ENCODE measurements at places on chromosomes 13 and 19.

DNA sequence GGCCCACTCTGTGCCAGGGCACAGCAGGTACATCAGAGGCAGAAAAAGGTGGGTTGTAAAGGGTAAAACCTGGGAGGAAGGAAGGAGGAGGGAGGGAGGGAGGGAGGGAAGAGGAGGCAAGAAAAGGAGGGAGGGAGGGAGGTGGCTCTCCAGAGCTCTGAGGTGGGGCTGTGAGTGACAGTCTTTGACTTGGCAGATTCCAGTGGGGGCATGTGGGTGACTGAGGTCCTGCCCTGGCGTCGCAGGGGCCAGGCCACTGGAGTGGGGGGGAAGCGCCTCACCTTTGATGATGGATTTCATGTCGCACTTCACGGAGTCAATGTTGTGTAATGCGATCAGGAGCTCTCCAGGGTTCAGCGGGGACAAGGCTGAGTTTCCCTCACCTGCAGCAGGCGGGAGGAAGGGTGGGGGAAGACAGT, 6.0 kb upstream of the RSPH6A start:
- no peak for DNase-seq

GRCh38 chr13:104625201-104625600, 1559.0 kb upstream of the SLC10A2 start:
- no peak for DNase-seq

- DNase-seq, result no peak
These were observed 8.2 kb upstream of the UBL3 start for GRCh38 chr13:29858667-29859066.

DNA sequence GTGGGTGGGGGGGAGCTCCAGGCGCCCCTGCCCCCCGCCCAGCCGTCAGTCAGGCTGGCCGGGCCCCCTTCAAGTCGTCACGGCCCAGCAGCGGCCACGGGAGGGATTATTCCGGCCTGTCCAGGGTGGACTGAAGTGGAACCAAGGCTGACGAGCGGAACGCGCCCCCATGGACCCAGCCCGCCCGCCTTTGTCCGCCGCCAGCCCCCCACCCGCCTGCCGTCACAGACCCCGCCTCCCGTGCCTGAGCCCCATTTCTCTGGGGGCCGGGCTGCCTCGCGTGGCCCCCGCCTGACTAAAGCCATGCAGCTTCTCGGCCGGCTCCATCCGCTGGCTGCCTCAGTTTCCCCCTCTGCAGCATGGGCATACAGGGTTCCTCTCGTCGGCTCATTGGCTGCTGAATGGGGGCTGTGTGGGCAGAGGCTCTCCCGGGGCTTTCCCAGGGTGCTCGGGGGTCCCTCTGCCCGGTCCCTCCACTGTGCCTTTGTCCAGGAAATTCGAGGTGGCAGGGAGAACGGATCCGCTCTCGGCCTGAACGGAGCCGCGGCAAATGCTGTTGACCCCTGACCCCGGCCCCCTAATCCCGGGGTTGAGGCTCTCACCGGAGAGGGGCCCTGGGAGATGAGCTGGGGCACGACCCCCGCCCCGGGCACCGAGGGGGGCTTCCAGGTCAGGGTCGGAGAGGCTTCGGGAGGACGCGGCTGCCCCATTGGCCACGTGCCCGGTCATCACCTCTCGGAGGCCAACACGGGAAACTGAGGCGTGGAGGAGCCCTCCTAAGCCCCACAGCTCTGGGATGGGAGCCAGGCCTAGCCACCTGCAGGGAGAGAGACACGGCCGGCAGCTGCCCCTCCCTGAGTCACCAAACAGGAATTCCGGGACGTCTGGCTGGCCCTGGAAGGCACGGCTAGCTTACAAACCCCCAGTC, 27.4 kb downstream of the EFNA2 start:
- no peak for DNase-seq

DNA sequence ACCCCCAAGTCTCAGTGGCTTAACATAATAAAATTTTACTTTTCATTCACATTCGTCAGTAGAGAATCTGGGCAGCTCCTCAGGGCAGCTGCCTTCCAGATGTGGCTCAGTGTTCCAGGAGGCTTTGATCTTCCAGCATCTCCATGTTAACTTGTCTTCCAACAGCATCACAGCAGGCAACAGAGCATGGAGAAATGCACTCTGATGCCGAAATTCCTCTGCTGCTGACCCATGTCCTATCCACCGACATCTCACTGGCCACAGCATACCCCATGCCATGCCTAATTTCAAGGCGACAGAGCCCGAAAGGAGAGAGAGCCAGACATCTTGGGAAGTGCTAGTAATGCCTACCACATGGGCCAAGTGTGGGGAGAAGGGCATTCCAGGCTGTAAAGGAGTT, 64.9 kb upstream of the MEDAG start:
- DNase-seq, result no peak

DNA sequence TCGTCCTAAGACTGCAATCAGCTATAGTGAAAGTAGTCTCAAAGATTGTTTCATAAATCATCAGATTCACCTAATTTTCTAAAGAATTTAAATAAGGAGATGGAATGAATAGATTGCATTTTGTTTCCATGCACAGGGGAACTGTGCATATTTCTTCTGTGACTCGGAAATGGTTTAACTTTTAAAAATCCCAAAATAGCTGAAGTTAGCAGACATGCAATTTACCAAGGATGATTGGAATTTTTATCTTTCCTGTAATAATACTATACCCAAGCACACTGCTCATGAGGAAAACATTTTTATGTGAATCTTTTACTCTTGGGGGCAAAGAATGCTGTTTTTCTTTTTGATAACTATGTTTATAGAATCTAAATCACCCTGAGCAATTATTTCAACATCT, 15.0 kb upstream of the LMO7 start:
- no peak for DNase-seq

- DNase-seq, result no peak
These were observed at the start of gene CPAMD8 for GRCh38 chr19:17026706-17027534. Gene CPAMD8, minus strand, starts transcription at chr19:17026810. Its CDS starts 168 bp downstream, at chr19:17026642.

- no peak for DNase-seq
These were observed 48.8 kb upstream of the NPAS1 start for GRCh38 chr19:46970815-46971214.

- DNase-seq, result no peak
These were observed 44.2 kb upstream of the RNF113B start for GRCh38 chr13:98221234-98221633.

GRCh38 chr19:42067315-42067888, 2.6 kb downstream of the GRIK5 start:
- DNase-seq, result no peak

DNA sequence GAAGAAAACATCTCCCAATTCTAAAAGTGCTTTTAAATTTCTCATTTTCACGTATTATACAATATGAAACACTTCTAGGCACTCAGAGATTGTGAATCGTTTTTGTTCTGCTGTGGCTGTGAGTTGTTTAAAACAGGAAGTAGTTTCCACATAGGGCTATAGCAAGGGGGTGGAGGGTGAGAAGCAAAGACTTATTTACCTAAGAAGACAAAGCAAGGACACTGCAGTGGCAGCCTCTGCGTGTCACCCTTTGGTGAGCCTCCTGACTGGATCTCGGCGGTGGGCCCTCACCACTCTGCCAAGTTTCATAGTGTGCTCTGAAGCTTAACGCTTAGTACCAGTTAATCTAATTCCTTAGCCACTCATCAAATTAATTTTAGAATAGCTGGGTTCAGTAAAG, 56.8 kb downstream of the TNFSF13B start:
- no peak for DNase-seq

- no peak for DNase-seq
These were observed 7.2 kb downstream of the PLEKHF1 start for GRCh38 chr19:29672319-29672932.

DNA sequence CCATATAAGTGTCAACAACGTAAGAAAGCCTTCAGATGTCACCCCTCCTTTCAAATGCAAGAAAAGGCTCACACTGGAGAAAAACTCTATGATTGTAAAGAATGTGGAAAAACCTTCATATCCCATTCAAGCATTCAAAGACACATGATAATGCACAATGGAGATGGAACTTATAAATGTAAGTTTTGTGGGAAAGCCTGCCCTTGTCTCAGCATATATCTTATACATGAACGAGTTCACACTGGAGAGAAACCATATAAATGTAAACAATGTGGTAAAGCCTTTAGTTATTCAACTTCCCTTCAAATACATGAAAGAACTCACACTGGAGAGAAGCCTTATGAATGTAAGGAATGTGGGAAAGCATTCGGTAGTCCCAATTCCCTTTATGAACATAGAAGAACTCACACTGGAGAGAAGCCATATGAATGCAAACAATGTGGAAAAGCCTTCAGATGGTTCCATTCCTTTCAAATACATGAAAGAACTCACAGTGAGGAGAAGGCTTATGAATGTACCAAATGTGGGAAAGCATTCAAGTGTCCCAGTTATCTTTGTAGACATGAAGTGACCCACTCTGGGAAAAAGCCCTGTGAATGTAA, 11.1 kb downstream of the ZNF844 start:
- DNase-seq, result no peak

- DNase-seq, result no peak
These were observed 128.1 kb downstream of the EFNB2 start for GRCh38 chr13:106407338-106407737.
